ENCODE measurements at places on chromosomes 1 and 21.

DNA sequence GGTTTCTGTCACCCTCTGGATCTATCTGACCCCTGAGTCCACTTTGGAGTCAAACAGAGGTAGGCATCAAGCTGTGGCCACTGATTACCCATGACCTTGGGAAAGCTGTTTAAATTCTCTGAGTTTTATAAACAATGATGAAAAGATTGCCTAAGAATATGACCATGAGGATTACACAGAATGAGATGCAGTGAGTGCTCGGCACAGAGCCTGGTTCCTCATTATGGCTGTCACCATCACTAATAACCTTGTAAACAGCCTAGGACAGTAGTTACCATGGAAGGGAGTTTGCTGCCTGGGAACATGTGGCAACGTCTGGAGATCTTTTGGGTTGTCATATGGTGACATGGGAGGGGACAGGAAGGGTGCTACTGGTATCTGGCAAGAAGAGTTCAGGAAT, 248.3 kb upstream of the KAZN start:
- DNase-seq: no peak

DNA sequence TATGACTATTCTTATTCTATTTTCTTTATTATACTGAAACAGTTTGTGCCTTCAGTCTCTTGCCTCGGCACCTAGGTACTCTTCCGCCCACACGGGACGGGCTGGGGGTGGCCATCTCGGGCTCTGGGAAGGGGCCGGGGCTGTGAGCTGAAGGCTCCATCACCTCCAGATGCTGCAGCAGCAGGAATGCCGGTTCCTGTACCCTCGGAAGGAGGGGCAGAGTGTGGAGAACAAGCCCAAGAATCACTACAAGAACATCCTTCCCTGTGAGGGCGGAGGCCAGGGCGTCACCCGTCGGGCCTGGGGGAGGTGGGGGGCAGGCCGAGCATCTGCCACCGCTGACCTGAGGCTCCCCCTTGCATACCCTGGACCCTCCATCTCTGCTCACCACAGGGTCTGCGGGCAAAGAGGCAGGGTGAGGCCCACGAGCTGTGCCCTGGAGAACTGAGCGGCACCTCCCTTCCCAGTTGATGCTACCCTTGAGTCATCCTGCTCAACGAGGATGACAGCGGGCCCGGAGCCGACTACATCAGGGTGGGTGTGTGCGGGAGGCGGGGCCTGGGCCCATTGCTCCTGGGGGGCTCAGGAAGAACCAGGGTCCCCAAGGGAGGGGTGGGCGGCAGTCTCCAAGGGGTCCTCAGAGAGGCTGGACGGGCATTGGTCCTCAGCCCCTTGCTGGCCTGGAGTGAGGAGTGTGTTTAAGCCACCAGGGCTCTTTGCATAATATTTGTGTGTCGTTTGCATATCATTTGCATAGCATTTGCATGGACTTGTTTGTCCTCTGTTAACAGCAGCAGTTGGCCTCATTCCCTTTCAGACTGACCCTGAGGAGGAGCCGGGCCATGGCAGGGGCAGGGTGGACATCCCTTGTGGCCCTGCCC, 7.5 kb downstream of the RNF223 start:
- DNase-seq: no peak

DNA sequence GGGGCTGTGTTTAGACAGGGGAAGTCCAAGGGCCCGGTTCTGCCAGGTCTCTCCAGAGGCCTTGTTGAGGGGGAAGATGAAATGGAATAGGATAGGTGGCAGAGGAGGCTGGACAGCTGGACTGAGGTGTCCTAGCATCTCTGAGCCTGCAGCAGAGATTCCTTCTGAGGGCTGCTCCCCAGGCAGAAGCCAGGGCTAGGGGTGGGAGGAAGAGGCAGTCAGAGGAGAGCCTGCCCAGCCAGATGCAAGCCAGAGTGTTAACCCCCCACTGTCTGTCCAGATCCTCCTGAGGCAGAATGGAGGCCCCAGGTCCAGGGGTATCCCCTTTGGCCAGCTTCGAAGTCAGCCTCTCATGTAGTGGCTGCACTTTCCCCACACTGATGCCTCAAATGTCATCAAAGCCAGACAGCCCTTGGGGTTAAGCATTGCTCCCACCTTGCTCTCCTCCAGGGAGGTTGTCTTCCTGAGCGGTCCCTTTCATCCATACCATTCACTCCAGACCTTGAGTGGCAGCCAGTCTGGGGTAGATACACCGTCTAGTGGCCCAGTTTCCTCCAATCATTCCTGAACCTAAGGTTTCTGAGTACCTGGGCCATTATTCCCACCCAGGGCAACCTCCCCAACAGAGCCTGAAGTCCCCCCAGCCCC, 1.7 kb downstream of the CSF1 start:
- DNase-seq: no peak

DNA sequence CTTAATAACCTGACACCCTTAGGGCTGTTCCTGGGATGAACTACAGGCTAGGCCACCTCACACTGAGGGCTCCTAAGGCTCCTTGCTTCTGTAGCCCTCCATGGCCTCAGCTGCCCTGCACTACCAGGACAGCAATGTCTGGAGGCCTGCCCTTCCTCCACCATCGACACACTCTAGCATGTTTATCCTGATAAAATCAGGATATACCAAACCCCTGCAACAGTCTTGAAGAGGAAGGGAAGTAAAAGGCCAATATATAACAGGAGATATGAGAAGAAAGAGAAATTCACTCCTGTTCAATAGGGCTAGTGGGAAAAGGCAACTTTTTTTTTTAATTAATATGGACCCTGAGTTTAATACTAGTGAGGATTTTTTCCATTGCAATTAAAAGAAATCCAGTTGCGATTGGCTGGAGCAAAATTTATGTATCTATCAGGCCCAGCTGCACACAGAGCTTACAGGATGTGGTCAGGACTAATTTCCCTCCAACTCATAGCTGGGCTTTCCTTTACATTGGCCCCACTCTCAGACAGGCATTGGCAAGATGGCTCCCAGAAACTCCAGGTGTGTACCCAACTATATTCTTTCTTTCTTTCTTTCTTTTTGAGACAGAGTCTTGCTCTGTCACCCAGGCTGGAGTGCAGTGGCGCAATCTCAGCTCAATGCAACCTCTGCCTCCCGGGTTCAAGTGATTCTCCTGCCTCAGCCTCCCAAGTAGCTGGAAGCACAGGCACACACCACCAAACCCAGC, 13.5 kb upstream of the ATP2B4 start:
- no peak for DNase-seq

GRCh38 chr1:147647796-147648633, 22.3 kb downstream of the ACP6 start:
- no peak for DNase-seq

DNA sequence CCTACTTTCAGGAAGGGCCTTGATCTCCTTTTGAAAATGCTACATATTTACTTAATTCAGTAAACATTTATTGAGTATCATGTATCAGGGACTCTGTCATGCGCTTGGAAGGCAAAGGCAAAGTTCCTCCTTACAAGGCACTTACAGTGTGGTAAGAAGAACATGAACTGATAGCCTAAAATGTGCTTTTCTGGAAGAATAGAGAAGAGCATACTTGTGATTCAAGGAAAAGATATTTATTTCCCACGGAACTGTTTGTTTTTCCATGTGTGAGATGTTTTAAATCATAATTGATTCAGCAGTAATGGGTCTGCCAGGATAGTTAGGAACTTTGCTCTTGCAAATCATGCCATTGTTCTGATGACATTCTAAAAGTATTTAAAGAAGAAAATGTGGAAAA, 110.1 kb upstream of the ZNHIT6 start:
- DNase-seq: no peak

- no peak for DNase-seq
Observed at GRCh38 chr1:30735124-30735523, 11.7 kb upstream of the MATN1 start.

DNA sequence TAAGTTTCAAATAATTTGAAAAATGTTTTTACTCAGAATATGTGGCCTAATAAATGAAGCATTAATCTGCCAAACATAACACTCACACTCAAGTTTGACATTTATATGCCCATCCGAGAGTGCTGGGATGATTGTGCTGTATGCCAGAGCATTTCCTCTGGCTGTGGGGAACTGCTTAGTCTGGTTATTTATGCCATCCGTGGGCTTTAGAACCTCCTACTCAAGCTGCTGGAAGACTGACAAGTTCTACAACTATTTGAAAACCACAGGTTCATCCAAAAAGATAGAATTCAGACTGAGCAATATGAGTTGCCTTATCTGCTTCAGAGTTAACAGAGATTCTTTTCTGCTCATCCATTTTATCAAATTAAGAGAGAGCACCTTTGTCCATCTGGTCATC, 25.9 kb downstream of the PCNX2 start:
- DNase-seq: no peak

- DNase-seq: no peak
Observed at GRCh38 chr1:156898971-156899664, 5.6 kb downstream of the PEAR1 start.

DNA sequence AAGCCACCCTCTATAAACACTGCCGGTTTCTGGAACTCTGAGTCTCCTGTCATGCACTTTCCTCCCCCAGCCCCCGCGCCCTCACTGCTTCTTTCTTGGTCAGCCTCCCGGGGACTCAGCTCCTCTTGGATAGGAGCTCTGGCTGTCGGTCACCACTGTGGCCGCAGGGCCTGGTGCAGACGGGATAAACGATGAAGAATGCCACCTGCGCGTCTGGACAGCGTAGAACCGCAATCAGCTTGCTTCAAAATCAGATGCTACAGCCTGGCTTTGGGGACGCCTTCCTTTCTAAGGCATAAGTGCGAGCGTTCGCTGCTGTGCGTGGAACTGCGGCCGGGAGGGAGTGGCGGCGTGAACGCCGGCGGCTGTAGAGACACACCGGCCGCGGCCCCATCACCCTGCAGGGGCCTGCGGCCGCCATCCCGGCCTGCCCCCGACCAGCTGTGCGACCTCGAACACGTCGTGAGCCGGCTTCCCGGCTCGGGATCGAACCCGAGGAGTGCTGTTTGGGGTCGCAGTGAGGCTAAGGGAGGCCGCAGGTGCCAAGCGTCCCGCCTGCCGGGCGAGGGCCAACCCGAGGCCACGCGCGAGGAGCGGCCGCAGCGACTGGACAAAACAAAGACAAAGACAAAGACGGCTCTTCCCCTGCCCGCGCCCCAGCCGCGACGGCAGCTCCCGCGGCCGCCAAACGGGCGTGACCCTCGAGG, 688 bp downstream of the PTTG1IP start:
- no peak for DNase-seq

GRCh38 chr1:167330601-167331293, 110.1 kb downstream of the POU2F1 start:
- no peak for DNase-seq

- no peak for DNase-seq
Observed at GRCh38 chr1:206897175-206897574, at the start of gene IL24. Gene IL24 (plus strand): TSS chr1:206897443. CDS start chr1:206897833, 390 bp downstream.

- no peak for DNase-seq
Observed at GRCh38 chr21:45374826-45375455, 30.0 kb upstream of the COL18A1 start.

GRCh38 chr1:117007719-117008013, 6.1 kb downstream of the CD101 start:
- no peak for DNase-seq

GRCh38 chr1:8096105-8097011, 70.2 kb upstream of the ERRFI1 start:
- no peak for DNase-seq

- DNase-seq: no peak
Observed at GRCh38 chr1:167248707-167249642, 28.3 kb downstream of the POU2F1 start.

- no peak for DNase-seq
Observed at GRCh38 chr1:109396871-109397580, 692 bp downstream of the SORT1 start.

GRCh38 chr1:8152731-8153702, 126.9 kb upstream of the ERRFI1 start:
- no peak for DNase-seq

DNA sequence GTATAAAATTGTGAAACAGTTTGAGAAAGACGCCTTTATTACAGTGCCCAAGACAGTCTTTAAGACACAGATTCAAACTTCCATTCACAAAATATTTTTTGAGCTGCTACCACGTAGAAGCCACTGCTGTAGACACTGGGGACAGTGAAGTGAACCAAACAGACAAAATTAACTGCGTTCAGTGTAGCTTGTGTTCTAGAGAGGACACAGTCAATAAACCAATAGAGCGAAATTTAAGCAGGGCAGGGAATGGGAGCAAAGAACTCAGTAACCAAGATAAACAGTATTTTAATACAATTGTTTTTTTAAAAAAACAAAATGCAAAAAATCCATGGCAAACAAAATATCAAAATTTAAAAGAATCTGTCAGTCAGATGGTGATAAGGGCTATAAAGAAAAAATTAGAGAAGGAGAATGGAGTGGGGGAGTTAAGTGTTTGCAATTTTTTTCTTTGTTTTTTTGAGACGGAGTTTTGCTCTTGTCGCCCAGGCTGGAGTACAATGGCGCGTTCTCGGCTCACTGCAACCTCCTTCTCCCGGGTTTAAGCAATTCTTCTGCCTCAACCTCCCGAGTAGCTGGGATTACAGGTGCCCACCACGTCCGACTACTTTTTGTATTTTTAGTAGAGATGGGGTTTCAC, 719 bp upstream of the PARS2 start:
- DNase-seq: no peak

GRCh38 chr21:43733529-43734071, 14.7 kb downstream of the PDXK start:
- peak; percentile 59 for DNase-seq

- peak; percentile 65 for DNase-seq
Observed at GRCh38 chr1:243850202-243850451, at the start of gene AKT3. Gene AKT3 (minus strand): TSS chr1:243850243. CDS start chr1:243843170, 7,073 bp downstream.

GRCh38 chr1:202204065-202204464, 10.5 kb downstream of the LGR6 start:
- no peak for DNase-seq

GRCh38 chr1:150874455-150875196, 1.8 kb downstream of the ARNT start:
- no peak for DNase-seq

DNA sequence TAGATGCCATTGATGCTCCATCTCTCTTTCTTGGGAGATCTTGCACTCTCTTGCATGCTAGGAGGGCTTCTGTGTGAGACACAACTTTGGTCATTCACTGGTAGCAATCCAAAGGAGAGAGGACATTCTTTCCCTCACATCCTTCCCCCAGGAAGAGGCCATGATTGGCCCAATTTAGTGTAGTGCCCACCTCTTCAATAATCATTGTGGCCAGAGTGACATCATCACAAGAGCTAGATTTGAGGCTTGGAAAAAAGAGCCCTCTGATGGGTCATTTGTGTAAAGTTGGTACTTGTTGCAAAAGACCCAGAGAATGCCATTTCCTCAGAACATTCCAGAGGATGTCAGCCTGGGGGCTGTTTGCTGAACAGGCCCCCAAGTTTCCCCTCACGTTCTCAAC, 30.2 kb downstream of the S100A6 start:
- no peak for DNase-seq

- no peak for DNase-seq
Observed at GRCh38 chr1:116429821-116430374, 56.9 kb downstream of the ATP1A1 start.

DNA sequence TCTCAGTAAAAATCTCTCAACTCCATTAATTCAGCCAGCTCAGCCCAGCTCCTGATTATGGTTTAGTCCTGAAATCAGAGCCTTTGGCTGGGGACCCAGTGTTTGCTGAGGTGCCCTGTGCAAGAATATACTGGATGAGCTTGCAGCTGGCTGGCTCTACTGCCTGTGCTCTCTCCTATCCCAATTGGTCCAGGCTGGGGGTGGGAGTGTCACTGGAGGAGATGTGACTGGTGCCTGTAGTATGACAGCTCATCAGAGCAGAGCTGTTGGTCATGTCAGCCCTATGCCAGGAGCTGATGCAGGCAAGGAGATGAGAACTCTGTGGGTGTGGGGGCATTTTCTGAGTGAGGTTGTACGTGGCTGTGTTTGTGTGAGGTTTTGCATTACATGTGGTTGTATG, 87.0 kb downstream of the TNR start:
- no peak for DNase-seq

- DNase-seq: no peak
Observed at GRCh38 chr1:229985613-229986010, 81.4 kb upstream of the GALNT2 start.

Measured in tibial nerve (tissue), 4 donors.